HFFc6 (cell line): ENCODE measurements at places on chromosomes 11 and 22.

DNA sequence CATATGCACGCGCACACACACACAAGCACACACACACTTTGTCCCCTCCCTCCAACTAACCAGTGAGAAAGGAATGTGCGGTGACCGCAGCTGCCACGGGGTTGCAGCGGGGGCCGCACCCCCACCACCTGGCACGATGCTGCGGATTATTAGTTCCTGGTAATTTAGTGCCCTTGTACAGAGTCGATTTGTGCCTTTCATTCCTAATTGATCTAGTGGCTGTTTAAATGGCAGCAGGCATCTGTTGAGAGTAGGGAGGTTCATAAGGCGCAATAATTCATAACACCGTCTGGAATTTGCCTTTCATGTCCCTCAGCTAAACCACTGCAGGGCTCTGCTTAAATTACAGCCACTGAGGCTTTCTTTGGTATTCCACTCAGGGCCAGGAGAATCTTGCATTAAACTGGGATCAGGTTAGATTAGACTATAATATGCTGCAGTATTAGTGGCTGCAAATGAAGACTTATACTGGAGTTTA lies 113.7 kb downstream of the FEZ1 start:
- DNase-seq, result no peak

DNA sequence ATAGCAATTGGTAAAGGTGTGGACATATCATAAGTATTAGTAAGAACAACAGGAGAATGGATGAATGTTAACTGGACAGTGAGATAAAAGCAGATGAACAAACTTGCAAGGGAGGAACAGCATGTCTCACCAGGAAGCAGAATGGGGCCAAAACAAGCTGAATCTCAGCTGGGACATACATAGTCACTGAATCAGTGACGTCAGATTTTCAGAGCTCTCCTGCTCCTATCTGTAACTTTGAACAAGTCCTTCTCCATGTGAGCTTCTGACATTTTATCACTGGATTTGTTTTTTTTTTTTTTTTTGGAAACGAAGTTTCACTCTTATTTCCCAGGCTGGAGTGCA lies 118.7 kb downstream of the BBOX1 start:
- DNase-seq, result no peak

DNA sequence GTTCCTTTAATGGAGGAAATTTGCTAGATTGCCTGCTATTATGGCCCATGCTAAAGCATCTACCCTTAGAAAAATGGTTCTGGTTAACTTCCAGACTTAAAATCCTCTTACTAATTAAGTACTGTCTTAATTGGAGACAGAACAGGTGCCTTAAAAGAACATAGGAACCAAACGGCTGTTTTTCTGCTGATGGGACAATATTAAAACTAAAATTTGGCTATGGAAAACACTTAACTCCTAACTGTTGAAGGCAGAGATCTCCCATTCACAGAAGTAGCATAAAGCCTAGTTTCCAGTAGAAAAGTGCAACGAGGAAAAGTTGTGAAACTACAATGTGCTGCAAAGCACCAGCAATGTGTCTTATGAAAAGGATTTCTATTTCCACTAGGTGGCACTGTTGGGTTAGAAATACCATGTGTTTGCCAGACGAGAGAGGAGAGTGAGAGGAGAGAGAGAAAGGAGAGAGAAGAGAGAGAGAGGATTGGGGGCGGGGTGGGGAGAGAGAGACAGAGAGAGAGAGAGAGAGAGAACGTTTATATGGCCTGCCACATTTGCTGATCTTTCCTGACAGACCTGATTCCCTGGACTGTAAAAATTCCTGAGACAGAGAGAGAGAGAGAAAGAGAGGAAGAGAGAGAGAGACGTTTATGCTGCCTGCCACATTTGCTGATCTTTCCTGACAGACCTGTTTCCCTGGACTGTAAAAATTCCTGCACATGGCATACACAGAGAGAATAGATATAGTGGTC lies 51.5 kb downstream of the FAM181B start:
- DNase-seq, result peak; percentile 78

- no peak for DNase-seq
These were observed 542.1 kb downstream of the ETS1 start for GRCh38 chr11:128045094-128045725.

- no peak for DNase-seq
These were observed 898.3 kb downstream of the BRD1 start for GRCh38 chr22:48929276-48929790.

DNA sequence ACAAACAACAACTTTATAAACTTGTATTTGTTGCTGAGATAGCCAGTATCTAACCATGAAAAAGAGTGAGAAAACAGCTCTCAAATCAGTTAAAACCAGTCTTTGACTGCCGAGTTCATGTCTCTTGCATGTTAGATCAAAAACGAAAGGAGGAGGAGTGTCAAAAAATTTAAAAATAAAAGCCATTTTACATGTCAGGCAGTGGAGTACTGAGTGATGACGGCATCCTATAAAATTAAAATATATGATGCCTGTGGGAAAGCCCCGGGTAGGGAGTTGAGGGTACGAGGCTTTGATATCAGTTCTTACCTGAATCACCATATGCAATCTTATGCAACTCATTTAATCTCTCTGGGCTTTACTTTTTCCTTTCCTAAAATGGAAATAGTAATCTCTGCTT lies 117.3 kb downstream of the ETS1 start:
- no peak for DNase-seq

GRCh38 chr11:80967649-80968048 lies 1526.8 kb upstream of the TENM4 start:
- DNase-seq, result no peak

DNA sequence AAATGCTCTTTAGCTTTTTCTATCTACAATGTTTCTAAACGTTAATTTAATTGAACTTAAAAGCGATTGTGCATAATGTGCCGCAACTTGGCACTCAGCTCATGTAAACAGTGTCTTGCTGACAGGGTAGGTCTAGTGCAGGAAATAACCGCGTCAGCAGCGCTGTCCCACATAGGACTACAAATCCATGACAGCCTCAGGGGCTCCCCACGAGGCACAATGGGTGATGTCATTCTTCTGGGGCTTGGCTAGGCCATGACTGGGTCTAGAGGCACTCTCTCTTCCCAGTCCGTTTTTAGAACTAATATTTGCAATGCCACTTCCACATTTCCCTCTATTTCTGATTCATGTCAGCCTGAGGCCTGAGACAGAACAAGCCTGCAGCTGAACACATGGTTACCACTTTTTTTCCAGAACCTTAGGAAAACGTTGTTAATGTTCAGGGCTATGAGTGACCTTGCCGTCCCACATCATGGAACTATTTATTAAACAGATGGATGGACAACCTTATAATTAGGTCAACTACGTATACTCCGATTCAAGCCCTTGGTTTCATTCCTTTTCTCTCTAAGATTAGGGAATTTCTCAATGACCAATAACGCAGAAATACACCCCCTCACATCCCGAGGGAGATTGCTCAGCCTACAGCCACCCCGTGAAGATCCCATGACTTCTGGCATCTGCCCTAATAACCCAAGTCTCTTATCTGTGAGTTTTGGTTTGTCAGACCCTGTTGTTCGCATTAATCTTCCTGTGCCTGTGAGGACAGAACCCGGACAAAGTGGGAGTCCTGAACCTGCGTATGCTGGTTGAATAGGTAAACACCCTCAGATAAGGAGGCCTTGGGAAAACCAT lies 19.4 kb upstream of the SNX32 start:
- peak; percentile 4 for DNase-seq
